ENCODE measurements at places on chromosomes 5 and 9. TPM values are rescaled to one million over a fixed set of nuclear protein-coding genes. Genes with fewer than 3 reads are reported as not detected.

DNA sequence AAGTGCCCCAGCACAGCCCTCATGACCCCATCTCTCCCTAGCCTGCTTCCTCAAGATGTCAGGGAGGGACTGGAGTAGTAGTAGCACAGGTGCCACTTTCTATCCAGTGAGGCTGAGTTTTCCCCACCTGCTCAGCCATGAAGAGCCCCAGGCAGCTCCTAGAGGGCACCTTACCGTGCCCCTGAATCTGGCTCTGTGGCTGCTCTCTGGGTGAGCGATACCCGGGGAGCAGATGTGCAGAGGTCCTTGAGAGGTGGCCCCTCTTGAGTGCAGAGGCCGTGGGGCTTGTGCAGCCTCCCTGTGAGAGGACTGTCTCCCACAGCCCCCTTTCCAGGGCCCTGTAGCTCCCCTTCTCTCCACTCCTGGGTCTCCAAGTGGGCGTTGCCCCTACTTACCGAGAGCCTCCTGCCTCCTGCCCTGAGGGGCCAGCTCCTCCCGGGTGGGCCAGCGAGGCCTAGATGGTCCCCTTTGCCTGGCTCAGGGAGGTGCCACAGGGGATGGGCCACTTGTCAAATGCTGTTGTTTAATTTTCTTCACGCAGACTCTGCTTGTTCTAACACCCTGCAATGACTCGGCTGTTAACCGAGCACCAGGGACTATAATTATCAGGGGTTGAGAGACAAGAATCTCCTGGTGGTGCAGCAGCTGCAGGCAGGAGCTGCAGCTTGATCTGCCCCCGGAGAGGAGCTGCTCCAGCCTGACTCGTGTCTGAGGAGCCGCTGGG lies 29.6 kb upstream of the PITX1 start:
- DNase-seq, result no peak

- DNase-seq, result no peak
These were observed 91.0 kb downstream of the HSPA4 start for GRCh38 chr5:133142782-133143181.

- no peak for DNase-seq
These were observed 187.1 kb upstream of the SPEF2 start for GRCh38 chr5:35430381-35431162.

- no peak for DNase-seq
These were observed 9.3 kb upstream of the OR13F1 start for GRCh38 chr9:104494808-104495207.

DNA sequence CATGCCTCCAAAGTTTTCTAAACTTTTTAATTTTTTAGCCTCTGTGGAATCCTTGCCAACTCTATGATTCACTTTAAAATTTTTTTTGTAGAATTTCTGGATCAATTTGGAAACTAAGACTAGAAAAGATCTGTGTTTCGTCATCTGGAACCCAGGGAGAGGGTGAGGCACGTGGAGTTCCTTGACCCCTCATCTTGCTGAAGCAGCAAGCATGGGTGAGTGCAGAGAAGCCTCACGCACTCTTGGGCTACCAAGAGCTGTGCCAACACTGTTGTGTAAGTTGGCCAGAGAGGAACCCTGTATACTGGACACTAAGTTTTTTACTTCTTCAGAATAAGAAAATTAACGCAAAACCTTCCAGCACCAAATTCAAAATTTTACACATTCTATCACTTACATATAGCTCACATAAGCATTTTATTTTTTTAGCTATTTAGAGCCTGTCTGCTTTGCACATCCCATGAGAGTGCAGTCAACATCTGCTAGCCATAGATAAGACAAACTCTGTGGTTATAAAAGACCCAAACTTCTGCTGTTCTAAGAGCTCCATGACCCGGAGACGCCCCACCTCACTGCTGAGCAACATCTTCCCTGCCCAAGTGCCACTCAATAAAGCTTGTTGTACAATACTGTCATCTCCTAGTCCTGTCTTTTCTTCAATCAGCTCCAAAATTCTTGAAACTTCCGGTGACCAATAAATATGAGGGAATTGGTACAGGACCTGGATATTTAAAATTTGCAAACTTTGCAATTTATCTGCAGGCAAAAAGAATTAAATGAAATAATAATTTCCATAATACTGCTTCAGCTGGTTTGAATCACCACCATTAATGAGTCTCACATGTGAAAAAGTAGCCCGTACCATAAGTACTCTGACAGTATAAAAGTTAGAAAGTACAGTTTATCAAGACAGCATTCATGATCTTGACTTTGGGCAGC lies 69.7 kb upstream of the ADCY2 start:
- no peak for DNase-seq

- DNase-seq, result no peak
These were observed 23.5 kb downstream of the INSYN2B start for GRCh38 chr5:169956756-169957155.

GRCh38 chr5:84242286-84242685 lies 142.4 kb downstream of the EDIL3 start:
- no peak for DNase-seq

GRCh38 chr5:84259283-84260045 lies 125.2 kb downstream of the EDIL3 start:
- DNase-seq, result no peak

NLN gene
- 13.4 TPM for total RNA-seq

C9 gene
- total RNA-seq, result 128 TPM

LCN9 gene
- not detected for total RNA-seq

CARD19 gene
- total RNA-seq, result 15.5 TPM

PTGS1 gene
- total RNA-seq, result 5.3 TPM

BARHL1 gene
- total RNA-seq, result not detected

SLC6A7 gene
- total RNA-seq, result not detected

SPINK5 gene
- total RNA-seq, result not detected

BBLN gene
- 13.4 TPM for total RNA-seq

WDR38 gene
- total RNA-seq, result not detected
